ENCODE measurements at places on chromosomes 11 and 22. TPM values are rescaled to one million over a fixed set of nuclear protein-coding genes. Genes with fewer than 3 reads are reported as not detected.

The YWHAH gene
- 85.9 TPM for total RNA-seq

The KRTAP5-10 gene
- not detected for total RNA-seq

The FAM181B gene
- 0.16 TPM for total RNA-seq

The BAIAP2L2 gene
- 1.0 TPM for total RNA-seq

The SPDYC gene
- not detected for total RNA-seq

The NEFH gene
- total RNA-seq: 0.33 TPM

The ART5 gene
- 1.3 TPM for total RNA-seq

The UPK3A gene
- total RNA-seq: not detected

The CASP12 gene
- 1.1 TPM for total RNA-seq

The MS4A6A gene
- total RNA-seq: 341 TPM

The RBMXL2 gene
- not detected for total RNA-seq

The TMEM80 gene
- 51.8 TPM for total RNA-seq

The CCDC73 gene
- 0.33 TPM for total RNA-seq

The MRGPRX3 gene
- total RNA-seq: not detected

The ALDH3B2 gene
- total RNA-seq: 0.32 TPM

The MFRP gene
- 0.16 TPM for total RNA-seq

The RASL10A gene
- total RNA-seq: 4.7 TPM

The TRIM49D1 gene
- total RNA-seq: not detected
